ENCODE measurements at places on chromosomes 6 and 20. TPM values are rescaled to one million over a fixed set of nuclear protein-coding genes. Genes with fewer than 3 reads are reported as not detected.

DNA sequence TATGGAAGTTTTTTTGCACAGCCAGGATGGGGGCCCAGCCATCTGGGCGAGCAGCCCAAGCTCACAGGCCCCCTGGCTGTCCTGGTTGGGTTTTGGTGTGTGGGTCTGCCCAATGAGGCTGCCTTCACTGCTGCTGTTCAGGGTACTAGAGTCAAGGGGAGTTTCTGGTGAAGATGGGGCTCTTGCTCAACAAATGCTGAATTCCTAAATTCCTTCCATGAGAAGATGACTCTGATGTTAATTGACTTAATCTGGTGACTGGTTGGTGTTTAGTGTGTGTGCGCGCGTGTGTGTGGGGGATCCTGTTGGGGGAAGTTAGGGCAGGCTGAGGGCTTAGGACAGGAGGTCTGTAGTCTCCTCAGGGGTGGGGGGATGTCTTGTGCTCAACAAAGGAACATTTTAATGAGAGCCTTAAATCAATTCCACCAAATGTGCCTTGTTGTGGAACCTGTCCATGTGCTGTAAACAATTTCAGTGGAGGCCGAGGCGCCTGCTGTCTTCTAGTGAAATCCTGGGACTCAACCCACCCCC, 1.9 kb downstream of the PTK7 start:
- DNase-seq = no peak

KCNB1 gene
- total RNA-seq = 1.1 TPM

- no peak for DNase-seq
Observed at GRCh38 chr6:87391334-87391733, 16.4 kb upstream of the CFAP206 start.

HIVEP2 gene
- total RNA-seq = 12.8 TPM

GRCh38 chr20:13786143-13786828, 1.5 kb downstream of the NDUFAF5 start:
- no peak for DNase-seq

CALHM4 gene
- total RNA-seq = not detected

DHX35 gene
- 14.4 TPM for total RNA-seq

FAM209B gene
- total RNA-seq = 0.35 TPM

GRCh38 chr6:160106010-160106409, 15.6 kb upstream of the SLC22A1 start:
- no peak for DNase-seq

DNA sequence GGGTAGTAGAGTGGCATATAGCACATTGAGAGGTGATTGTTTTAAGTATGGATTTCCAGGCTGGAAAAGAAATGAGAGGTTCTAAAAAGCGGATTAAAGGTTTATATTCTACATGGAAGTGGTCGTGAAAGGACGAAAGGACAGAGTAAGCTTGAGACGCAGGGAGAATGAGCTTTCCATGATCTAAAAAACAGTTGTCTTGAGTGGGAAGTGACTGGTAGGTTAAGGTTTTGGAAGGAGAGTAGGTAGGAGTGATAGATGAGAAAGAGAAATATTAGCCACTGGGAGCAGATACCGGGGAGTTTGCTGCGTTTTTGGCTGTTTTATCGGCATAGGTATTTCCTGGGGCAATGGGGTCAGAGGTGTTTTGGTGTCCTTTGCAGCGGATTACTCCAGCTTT, 750.6 kb upstream of the ADGRB3 start:
- no peak for DNase-seq

FLRT3 gene
- 0.05 TPM for total RNA-seq
